ENCODE measurements at places on chromosomes 3 and 15. TPM values are rescaled to one million over a fixed set of nuclear protein-coding genes. Genes with fewer than 3 reads are reported as not detected.

The FBXL2 gene
- total RNA-seq, result not detected

The GOLGA6D gene
- not detected for total RNA-seq

- DNase-seq, result no peak
These were observed 6.1 kb upstream of the ZNF609 start for GRCh38 chr15:64454282-64454681.

- DNase-seq, result no peak
These were observed 314.4 kb downstream of the SHQ1 start for GRCh38 chr3:72533591-72534473.

DNA sequence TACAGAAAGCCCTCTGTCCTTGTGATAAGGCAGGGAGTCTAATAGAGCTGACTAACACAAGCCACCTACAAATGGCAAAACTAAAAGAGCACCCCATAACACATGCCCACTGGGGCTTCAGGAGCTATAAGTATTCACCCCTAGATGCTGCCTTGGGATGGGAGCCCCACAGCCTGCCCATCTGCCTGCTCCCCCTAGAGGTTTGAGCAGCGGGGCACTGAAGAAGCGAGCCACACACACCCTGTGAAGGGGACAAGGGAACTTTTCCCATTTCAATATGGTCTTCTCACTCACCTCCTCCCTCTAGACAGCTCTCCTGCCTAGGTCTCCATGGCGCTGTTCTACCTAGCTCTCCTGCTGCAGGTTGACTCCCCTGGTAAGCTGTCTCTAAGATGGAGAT, 261.0 kb downstream of the SHQ1 start:
- no peak for DNase-seq

DNA sequence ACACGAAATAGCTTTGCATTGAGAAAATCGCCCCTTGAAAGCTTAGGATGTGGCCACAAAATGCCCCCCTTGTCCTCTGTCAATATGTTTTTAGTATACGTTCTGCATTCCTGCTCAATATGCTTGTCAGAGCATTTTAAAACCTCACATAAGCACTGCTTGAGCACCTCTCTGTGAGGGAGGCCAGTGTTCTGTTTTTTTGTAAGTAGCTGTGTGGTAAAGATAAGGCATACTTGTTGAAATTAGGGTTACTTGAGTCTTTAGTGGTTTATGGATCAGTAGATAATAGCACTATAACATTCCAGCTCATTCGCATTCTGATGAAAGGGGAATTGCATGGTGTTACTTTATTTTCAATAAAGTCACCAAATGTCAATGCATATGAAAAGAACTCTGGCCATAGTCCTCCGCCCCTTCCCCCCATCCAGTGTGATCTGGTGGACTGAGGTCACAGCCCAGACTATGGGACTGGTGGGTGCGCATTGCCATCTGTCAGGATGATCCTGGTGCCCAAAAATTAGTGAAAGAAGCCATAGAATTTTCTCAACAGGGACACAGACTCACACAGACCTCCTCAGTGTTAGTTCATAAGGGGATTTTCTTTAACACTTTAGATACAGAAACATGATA, 33.1 kb downstream of the IL1RAP start:
- DNase-seq, result no peak

- DNase-seq, result no peak
These were observed 304.3 kb upstream of the UMPS start for GRCh38 chr3:124425972-124426371.

GRCh38 chr3:49724586-49724985, 835 bp upstream of the GMPPB start:
- peak; percentile 58 for DNase-seq

DNA sequence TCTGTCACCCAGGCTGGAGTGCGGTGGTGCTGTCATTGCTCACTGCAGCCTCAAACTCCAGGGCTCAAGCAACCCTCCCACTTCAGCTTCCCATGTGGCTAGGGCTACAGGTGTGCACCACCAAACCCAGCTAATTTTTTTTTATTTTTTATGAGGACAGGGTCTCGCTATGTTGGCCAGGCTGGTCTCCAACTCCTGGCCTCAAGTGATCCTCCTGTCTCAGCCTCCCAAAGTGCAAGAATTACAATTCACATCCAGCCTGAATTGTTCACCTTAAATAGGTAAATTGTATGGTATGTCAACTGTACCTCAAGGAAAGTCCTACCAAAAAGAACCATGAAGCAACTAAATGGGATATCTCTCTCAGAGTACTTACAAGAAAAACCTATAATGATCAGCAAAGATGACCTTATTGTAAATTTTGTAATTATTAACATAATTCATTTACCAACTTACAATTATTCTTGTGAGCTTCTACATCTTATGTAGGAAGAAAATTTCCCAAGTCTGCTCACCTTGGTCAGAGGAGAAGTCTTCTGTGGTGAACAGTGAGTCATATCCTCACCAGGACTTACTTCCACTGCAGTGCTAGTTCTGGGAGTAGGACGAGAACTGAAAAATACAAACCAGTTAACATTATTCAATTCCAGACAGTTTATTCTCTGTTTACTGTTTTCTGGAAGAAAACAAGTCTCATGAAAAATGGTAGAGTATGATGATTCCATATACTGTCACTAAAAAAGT, 54.4 kb downstream of the ULK4 start:
- no peak for DNase-seq

DNA sequence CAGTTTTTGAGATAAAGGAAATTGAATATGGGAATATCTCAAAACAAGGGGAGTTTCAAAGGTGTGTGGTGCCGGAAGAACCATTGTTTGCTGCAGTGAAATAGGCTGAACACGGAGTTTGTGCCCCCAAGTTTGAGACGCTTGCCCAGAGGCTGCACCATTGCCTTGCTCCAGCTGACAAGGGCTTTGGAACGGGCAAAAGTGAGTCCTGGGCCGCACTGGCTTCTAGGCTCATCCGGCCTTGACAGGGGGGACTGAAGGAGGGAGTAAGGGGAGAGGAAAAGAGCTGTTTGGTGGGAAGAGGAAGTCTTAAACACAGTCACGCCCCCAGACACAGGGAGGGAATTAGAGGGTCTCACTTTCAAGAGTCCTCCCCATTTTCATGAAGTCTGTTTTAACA, 269.9 kb downstream of the FAM43A start:
- no peak for DNase-seq

DNA sequence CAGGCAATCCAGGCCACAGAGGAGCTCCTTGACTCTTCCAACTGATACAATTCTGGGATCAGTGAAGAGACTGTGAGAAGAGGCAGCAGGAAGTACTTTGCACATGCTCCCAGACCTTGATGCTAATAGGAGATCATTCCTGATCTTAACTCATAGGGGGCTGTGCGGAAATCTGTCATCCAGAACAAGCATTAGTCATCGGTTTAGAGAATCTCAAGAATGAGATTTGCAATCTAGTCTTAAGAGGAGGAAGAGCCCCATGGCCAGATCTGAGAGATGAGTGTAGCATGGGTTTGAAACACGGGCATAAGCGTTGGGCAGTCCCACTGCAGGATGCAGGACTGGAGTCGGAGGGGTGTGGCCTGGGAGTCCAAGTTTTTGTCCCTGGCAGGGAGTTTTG, 1081.1 kb downstream of the NAALADL2 start:
- DNase-seq, result no peak

- no peak for DNase-seq
These were observed 14.5 kb upstream of the GLCE start for GRCh38 chr15:69145694-69146492.

DNA sequence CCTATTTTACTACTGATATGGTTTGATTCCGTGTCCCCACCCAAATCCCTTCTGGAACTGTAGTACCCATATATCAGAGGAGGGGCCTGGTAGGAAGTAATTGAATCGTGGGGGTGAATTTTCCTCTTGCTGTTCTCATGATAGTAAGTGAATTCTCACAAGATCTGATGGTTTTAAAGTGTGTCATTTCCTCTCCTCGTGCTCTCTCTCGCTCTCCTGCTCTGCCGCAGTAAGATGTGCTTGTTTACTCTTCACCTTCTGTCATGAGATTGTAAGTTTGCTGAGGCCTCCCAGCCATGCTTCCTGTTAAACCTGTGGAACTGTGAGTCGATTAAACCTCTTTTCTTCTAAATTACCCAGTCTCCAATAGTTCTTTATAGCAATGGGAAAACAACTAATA, 81.2 kb upstream of the ZBTB20 start:
- no peak for DNase-seq

DNA sequence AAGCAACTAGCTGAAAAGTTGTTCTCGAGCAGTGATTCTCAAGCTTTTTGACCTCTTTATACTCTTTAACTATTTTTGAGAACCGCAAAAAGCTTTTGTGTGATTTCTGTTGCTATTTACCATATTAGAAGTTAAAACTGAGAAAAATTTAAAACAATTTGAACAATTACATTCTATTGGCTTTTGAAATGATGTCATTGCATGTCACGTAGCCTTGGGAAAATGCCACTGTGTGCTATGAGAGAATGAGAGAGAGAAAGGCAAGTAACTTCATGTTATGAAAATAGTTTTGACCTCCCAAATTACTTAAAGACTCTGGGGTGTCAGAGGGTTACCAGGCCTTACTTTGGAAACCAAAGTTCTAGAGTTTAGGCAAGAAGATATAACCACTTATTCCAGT, 8.0 kb downstream of the USP13 start:
- no peak for DNase-seq

Data from activated CD4-positive, alpha-beta memory T cell treated with anti-CD3 and anti-CD28 coated beads for 36 hours (primary cell).